Fibroblast of villous mesenchyme (primary cell): ENCODE measurements at places on chromosomes 11 and 22. TPM values are rescaled to one million over a fixed set of nuclear protein-coding genes. Genes with fewer than 3 reads are reported as not detected.

Gene ENTHD1
- not detected in 2 replicates for total RNA-seq

Gene VSTM5
- total RNA-seq, result 0.86 and 0.97 TPM in 2 replicates

Gene PTPRJ
- 18.7 and 29.8 TPM in 2 replicates for total RNA-seq

Gene APOA5
- not detected in 2 replicates for total RNA-seq

Gene OR8G1
- total RNA-seq, result under 0.01 TPM in 1 of 2 replicates, not detected in the other

Gene ANO5
- total RNA-seq, result under 0.01 and 0.32 TPM in 2 replicates

Gene BAIAP2L2
- total RNA-seq, result 2.3 and 3.0 TPM in 2 replicates

DNA sequence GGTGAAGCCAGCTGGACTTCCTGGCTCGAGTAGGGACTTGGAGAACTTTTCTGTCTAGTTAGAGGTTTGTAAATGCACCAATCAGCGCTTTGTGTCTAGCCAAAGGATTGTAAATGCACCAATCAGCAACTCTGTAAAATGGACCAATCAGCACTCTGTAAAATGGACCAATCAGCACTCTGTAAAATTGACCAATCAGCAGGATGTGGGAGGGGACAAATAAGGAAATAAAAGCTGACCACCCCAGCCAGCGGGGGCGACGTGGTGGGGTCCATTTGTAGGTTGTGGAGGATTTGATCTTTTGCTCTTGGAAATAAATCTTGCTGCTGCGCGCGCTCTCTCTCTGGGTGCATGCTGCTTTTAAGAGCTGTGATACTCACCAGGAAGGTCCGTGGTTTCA is 202.9 kb downstream of the MIAT start:
- no peak for DNase-seq

DNA sequence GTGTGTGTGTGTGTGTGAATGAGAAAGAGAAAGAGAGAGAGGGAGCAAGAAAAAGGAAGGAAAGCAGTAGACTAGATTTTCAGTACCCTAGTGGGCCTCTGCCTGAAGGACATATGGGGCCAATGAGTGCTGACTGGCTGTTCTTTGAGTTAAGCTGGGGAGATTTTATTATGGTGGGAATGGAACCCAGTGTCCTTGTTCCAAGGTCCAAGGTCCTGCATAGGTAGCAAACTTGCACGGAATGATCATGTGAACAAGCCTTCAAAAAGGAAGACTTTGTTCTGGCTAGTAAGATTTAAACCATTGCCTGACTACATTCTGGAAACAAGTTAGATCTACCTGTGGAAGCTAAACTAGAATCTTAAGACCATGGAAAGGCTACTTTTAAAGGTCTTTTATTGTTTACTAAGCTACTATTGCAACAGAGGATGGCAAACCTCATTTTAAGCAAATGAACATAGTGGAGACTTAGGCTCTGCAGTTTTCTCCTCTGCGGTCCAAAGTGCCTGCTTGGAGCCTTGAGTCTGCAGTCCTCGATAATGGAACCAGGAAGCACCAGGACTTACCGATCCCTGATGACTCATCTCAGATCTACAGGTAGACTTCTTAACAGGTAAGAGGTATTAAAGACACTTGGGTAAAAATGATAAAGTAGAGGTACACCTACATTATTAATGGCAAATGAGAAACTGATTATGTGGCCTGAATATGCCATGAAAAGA is 10.2 kb upstream of the GRAMD1B start:
- no peak for DNase-seq

DNA sequence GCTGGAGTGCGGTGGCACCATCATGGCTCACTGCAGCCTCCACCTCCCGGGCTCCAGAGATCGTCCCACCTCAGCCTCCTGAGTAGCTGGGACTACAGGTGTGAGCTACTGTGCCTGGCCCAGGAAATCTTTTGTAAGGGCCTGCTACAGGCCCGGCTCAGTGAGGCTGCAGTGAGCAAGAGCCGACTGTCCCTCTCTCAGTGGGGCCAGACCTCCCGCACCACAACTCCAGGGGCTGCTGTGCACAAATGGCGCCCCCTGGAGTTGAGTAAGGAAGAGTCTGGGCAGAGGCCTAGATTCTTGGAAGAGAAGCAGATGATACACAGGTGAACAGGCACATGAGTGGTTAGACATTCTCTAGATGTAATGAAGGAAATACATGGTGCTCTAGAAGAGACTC is 7.0 kb downstream of the SERHL2 start:
- no peak for DNase-seq

- peak; percentile 95 for DNase-seq
Observed at GRCh38 chr22:31248138-31248745, 36.1 kb downstream of the LIMK2 start.

- DNase-seq, result peak; percentile 84
Observed at GRCh38 chr22:23183061-23183698, 2.9 kb downstream of the BCR start.

- no peak for DNase-seq
Observed at GRCh38 chr11:26782220-26782965, 60.5 kb upstream of the SLC5A12 start.

DNA sequence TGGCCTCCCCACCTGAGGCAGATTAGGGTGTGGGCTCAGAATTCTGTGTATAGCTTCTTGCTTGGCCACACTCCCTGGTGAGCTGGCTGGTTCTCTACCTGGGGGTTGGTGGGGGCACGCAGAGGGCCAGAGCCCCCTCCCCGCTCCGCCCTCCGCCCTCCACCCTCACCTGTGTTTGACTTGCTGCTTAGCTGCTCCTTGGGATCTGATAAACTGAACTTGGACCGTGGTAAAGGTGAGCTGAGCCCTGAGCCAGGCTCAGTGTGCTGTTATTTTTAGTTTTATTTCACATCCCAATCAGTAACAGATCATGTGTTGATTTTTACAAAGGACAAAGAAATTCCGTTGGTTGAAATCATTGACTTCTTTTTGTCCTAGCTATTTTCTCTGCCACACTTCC is 2.0 kb downstream of the OVOL1 start:
- no peak for DNase-seq

- DNase-seq, result peak; percentile 25
Observed at GRCh38 chr22:22213231-22213630, 31.4 kb upstream of the VPREB1 start.

GRCh38 chr11:76763573-76764346 is 19.4 kb upstream of the TSKU start:
- peak; percentile 77 for DNase-seq
